ENCODE measurements at places on chromosomes 11 and 22.

DNA sequence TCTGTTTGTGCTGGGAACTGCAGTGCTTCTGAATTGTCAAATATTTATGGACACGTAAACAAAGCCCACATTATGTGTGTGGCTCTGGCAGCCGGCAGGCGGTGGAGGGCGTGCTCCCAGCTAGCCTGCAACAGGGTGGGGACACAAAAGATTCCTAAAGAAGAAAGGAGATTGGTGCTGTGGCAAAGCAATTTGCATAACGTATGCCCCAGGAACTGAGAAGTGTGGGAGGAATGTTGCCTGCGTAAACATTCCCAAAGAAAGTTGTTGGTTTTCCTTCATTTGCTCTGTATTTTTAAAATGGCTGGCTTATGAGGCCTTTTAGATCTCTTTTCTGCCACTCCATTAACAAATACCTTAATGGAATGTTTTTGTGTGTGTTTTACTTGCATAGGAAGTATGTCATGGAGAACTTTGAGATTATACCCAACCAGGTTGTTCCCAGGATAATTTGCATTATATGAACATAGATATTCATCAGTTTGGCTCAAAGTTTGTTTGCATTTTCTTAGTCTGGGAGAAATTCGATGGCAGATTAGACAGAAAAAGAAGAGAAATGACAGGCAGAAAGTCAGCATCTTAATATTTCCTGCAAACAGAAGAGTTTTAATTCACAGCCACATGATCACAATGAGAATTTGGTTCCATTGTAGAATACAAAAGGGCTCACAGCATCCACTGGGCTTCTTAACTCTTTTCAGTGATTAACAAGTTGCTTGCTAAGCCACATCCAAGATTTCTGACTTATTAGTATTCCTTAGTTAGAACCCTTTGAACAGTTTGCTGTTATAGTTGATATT lies 41.8 kb upstream of the DLAT start:
- no peak for DNase-seq
- H3K27ac ChIP-seq, result no peak overlapping the region
- no peak overlapping the region for H3K4me3 ChIP-seq
- H3K27me3 ChIP-seq, result peaks cover 4% of the 10 kb centered on the region

DNA sequence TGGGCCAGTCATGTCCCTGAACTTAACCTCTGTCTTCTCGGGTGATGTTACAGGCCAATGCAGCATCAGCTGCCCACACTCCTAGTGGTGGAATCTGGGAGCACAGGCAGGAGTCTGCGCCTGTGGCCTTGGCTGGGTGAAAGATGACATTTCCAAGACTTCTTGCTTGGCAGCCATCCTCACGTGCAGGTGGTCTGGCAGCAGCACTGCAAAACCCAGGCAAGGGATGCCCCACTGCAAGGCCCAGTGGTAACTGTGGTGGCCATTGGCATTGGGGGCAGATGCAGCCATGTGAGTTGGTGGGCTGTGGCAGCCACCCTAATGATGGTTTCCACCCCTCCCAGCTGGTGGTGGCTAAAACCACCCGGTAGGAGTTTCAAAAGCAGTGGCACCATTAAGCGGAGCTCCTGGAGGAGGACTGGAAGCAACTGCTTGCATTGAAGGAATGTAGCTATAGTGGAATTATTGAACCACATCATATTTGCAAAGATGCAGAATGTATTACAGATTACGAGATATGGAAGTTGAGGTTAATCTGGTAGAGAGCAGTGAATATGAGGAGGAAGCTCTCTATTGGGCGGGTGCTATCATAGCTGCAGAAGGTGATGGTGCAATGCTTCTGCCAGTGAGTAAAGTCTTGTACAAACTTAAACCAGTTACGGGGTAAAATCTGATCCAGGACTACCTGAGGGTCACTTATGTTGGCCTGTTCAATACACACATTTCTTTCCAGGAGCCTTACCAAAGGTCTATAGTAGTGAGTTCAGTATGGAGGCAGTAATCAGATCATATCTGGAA lies 120.7 kb upstream of the TOP3B start:
- no peaks in the 10 kb centered on the region for H3K27me3 ChIP-seq
- H3K4me1 ChIP-seq, result no peaks in the 10 kb centered on the region
- DNase-seq, result no peak
- no peaks in the 10 kb centered on the region for H3K36me3 ChIP-seq
- H3K27ac ChIP-seq, result no peak overlapping the region
- no peak overlapping the region for H3K4me3 ChIP-seq

DNA sequence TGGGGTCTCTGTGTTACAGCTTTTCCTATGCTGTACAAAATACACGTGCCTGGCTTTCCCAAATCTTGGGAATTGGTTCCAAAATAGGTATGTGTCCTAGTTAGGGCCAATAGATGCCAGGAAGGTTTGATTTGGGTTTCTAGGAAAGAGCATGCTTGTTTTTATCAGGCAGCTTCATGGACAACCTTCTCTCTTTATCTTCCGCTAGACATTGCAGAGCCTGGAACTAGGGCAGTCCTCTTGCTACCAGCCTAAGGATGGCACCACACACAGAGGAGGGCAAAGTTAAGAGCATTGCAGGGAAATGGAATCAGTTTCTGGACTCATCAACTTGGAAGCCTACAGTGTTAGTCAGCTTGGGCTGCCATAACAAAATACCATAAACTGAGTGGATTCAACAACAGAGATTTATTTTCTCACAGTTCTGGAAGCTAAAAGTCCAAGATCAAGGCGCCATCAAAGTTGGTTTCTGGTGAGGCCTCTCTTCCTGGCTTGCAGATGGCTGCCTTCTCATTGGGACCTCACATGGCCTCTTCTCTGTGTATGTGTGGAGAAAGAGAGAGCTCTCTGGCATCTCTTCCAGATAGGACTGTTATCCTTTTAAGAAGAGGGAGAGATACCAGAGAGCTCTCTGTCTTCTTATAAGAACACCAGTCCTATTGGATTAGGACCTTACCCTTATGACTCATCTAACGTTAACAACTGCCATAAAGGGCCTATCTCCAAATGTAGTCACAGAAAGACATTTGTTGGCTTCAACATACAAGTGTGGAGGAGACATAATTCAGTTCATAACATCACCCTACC lies 27.3 kb upstream of the CREB3L1 start:
- no peak for DNase-seq
- no peaks in the 10 kb centered on the region for H3K36me3 ChIP-seq
- no peak overlapping the region for H3K27ac ChIP-seq
- H3K27me3 ChIP-seq, result no peaks in the 10 kb centered on the region
- H3K4me1 ChIP-seq, result no peaks in the 10 kb centered on the region
- no peak overlapping the region for H3K4me3 ChIP-seq

GRCh38 chr11:79438631-79439409 lies 2.0 kb downstream of the TENM4 start:
- H3K4me1 ChIP-seq, result no peaks in the 10 kb centered on the region
- no peak for DNase-seq
- no peak overlapping the region for H3K27ac ChIP-seq
- H3K27me3 ChIP-seq, result peaks cover 63% of the 10 kb centered on the region
- no peaks in the 10 kb centered on the region for H3K36me3 ChIP-seq

DNA sequence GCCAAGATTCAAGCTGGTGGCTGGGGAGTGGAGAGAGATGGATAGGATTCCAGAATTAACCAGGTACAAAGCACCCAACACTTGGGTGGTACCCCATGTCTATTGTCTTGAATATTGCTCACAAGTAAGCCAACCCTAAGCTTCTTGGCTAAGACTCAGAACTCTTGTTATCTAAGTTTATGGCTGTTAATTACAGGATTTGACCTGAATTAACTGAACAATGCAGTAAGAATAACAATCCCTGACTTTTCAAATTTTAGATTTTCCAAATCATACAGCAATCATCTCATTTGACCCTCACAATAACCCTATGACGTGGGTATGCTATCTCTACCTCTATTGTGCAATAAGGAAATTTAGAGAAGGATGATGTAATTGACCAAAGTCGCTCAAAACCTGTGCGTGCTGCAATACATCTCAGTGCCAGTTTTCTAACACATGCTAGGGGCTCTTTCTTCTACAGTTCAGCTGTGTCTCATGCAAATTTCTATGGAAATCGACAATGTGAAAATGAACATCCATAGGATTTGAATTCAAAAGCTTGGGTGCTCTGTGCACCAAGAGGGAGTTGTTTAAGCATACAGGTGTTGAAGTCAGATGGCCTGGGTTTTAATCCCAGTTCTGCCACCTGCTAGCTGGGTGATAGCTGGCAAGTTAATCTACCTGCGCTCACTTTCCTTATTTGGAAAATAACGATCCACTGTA lies 40.1 kb upstream of the APLNR start:
- H3K27ac ChIP-seq, result no peak overlapping the region
- no peaks in the 10 kb centered on the region for H3K36me3 ChIP-seq
- H3K27me3 ChIP-seq, result no peaks in the 10 kb centered on the region
- no peak for DNase-seq

- peaks cover 2% of the 10 kb centered on the region for H3K27me3 ChIP-seq
- H3K4me1 ChIP-seq, result peaks cover 42% of the 10 kb centered on the region
- H3K27ac ChIP-seq, result peak overlapping the region; percentile 78
These were observed 1.7 kb upstream of the BID start for GRCh38 chr22:17775781-17776465.

GRCh38 chr11:43942662-43943371 lies 380 bp downstream of the C11orf96 start:
- H3K27me3 ChIP-seq, result peaks cover 71% of the 10 kb centered on the region
- H3K4me3 ChIP-seq, result peak overlapping the region; percentile 36
- DNase-seq, result no peak
- H3K27ac ChIP-seq, result no peak overlapping the region
- no peaks in the 10 kb centered on the region for H3K36me3 ChIP-seq
- peaks cover 21% of the 10 kb centered on the region for H3K4me1 ChIP-seq

GRCh38 chr22:50184902-50185374 lies 775 bp upstream of the TRABD start:
- H3K27me3 ChIP-seq, result peaks cover 26% of the 10 kb centered on the region
- H3K4me1 ChIP-seq, result peaks cover 23% of the 10 kb centered on the region
- H3K4me3 ChIP-seq, result peak overlapping the region; percentile 76

DNA sequence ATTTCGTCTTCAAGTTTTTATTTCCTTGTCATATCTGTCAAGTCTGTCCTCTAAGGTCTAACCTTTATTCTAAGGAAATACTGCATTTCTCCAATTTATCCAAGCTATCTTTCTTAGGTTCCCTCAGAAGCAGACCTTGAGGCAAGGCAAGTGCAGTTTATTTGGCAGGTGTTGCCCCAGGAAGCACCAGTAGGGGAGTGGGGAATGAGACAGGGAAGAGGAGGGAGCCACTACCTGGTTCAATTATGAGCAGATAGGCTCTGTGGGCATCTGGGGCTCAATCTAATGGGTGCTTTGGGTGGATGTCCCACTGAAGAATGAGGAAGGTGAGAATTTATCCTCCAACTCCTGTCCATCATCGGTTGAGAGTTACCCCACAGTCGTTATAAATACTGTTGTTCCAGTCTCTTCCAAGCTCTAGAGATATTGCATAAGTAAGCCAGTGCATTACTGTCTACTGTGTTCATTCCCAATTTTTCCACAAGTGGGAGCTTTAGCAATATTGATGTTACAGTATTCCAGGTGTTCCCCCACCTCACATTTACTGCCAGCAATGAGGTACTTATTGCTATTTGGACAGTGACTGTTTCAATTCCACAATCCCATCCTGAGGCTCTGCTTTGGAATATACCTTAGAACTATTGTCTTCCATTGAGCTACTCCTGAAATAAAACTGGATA lies 154.9 kb upstream of the CEP126 start:
- no peak overlapping the region for H3K27ac ChIP-seq
- DNase-seq, result no peak
- H3K36me3 ChIP-seq, result no peaks in the 10 kb centered on the region
- no peaks in the 10 kb centered on the region for H3K4me1 ChIP-seq

Measured in thymus (tissue), 14 donors.